ENCODE measurements at places on chromosomes 2 and 18.

DNA sequence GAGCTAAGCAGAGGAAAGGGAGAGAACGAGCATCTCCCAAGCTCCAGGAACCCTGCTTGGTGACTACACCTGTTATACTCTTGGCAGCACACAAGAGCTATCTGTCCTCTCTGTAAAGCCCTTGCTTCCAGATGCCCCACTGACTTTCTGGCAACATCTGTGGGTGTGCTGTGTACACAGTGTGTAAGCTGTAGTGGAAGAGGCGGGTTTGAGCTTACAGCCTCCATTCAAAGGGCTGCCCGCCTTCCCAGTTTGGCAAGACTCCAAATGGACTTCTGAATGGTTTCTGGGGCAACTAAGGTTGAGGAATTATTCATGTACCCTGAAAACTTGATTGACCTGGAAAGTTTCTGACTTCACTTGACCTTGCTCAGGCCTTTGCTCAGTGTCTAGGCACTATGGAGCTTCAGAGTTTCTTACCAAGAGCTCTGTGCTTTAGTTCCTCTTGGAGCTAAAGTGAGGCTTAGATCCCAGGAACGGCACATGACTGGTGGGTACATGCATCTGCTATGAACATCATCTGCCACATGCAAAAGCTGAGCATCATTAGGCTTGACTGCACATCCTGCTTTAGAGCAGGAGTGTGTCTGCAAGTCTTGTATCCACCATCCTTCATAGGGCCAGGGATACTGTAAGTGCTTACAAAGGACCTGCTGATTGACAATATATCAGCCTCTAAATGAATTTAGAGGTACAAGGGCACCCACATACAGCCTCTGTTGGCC is 290.9 kb upstream of the SIX2 start:
- ATAC-seq, result no peak

- no peak for ATAC-seq
Observed at GRCh38 chr18:21242780-21243401, 859 bp downstream of the GREB1L start.

- no peak for ATAC-seq
Observed at GRCh38 chr2:96089356-96090195, 26.8 kb downstream of the ADRA2B start.

DNA sequence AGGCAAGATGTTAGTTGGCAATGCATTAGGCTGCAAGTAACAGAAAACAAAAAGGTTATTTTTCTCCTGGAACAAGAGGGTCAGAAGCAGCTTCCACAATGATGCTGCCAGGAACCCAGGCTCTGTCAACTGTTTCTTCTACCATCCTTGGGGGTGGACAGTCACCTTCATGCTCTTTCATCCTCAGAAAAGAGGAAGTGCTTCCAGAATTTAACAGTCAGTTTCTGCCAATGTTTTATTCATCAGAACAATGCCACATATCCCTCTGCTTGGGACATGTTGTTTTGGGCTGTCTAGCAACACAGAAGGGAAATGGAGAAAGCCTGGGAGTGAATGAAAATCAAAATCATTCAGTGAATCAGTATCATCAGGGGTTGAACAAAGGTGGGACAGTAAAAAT is 7.1 kb downstream of the TMEM182 start:
- ATAC-seq, result no peak

DNA sequence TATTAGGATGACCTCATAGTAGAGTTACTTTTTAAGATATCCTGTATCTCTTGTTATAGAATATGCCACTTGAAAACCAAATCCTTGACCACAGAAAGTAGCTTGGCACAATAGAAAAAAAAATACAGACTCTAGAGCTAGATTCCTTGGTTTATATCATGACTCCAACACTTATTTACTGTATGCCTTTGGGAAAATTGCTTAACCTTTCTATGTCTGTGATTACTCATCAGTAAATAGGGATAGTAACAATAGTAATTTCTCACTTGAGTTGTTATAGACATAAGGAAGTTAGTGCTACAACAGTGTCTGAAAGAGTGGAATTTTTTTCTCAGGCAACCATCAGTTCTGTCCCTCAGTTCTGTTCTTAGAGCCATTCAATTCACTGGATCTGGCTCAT is 193.8 kb downstream of the GULP1 start:
- ATAC-seq, result no peak

DNA sequence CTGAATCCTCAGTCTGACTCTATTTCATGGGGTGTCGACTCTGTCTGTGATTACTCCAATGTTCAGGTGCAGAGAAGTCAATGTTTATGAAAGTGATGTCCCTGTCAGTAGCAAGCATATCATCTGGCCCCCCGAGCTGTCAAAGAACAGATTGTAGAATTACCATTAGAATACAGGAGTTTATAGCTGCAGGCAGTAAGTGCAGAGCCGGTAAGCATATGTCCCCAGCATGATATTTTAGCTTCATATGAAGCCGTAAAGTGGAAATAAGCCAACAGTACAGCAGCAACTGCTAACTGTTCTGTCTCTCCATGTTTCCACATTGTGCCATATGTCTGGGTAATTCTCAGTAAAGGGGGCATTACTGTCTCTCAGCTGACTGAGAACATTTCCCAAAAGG is 541.8 kb downstream of the SOX11 start:
- ATAC-seq, result no peak
